ENCODE measurements at places on chromosomes 3 and 15.

DNA sequence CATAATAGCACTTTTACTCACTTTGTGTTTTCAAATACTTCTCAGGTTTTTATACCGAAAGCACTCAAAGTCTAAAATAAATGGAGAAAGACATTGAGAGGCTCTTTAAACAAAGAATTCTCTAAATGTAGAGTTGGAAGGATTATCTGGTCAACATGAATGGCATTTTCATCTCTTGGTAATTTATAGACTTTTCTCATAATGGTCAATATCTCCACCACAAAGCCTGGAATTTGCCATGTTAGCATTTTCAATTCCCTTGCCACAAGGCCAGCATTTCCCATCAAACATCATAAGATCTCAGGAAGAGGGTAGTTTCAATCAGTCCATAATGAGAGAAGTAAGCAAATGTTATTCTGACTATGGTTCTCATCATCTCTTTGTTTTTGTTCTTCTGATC lies 293.0 kb downstream of the CADM2 start:
- no peak for DNase-seq

- no peak for DNase-seq
Measured at GRCh38 chr15:29795610-29796009, 26.7 kb downstream of the TJP1 start.

DNA sequence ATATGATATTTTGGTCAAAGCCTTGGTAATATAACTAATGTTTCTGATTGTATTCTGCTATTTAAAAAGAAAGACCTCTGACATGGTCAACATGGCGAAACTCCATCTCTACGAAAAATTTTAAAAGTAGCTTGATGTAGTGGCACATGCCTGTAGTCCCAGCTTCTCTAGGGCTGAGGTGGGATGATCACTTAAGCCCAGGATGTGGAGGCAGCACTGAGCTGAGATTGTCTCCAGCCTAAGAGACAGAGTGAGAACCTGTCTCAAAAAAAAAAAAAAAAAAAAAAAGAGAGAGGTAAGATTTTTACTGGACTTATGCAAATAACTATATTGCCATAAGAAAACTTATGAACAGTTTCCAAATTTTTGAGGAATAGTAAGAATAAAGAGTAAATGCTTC lies 30.5 kb upstream of the SLC27A2 start:
- DNase-seq, result no peak

DNA sequence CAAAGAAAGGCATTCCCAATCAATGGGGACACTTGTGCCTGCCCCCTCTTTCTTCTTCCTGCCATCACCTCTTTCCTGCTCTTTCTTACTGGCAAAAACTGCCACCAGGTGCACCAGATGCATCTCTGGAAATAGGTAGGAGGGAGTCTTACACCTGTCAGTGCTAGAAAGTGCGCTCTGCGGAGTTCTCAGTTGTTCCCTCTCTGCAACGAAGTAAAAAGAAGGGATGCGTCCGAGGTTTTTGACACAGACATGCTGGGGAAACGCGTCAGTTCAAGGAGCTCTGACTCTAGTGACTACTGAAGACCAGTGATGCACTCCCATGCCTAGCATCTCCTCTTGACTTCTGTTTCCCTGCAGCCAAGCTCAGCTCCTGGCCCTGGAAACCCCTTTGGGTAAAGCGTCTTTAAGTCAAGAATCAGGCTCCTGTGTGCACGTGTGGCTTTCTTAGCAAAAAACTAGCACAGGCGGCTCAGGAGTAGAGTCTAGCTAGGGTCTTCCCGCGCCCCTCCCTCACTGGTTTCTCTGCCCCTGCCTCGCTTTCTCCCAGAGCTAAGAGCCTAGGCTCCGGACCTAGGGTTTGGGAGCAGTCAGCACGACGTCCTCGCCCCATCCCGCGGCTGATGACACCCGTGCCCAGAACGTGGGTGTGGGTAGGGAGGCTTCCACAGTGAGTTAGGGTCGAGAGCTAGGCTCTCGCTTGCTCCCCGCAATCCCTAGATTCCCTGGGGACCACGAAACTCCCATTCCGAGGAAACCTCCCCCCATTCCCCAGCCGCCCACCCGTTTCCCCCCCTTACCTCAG lies 564 bp upstream of the GRM7 start:
- DNase-seq, result no peak

DNA sequence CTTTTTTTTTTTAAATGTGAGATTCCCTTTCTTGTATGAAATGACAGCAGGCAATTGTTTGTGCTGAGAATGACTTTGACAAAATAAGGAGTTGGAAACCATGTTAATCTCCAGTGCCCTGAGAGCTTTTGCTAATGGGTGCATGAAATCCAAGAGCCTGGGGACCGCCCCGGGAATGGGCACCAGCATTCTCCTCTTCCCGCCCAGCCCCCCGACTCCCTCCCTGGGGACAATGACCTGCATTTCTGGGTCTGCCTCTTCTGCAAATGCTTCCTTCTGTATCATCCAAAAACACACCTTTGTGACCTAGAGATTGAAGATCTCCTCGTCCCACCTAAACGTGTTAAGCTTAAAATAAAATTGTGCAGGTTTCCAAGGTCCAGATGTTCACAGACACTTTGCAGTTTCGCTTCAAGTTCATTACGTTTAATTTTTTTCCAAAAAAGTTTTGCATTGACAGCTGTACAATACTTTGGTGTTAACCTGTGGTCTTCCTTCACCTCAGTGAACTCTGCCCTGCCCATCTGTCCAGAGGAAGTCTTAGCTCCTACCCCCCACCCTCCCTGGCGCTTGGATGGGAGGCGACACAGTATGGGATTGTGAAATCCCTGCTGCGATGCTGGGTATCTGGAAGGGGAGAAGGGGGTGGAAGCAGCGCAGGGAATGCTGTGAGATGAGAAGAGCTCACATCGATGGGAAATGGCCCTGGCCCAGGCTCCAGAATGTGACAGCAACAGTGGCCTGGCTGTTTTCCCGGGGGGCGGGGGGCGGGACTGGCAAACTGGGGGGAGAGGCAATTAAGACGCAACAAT lies 50.1 kb downstream of the TLE3 start:
- DNase-seq, result no peak
